ENCODE measurements at places on chromosomes 7 and 10.

GRCh38 chr10:105681051-105681450 is 1040.0 kb downstream of the SORCS3 start:
- DNase-seq: no peak

DNA sequence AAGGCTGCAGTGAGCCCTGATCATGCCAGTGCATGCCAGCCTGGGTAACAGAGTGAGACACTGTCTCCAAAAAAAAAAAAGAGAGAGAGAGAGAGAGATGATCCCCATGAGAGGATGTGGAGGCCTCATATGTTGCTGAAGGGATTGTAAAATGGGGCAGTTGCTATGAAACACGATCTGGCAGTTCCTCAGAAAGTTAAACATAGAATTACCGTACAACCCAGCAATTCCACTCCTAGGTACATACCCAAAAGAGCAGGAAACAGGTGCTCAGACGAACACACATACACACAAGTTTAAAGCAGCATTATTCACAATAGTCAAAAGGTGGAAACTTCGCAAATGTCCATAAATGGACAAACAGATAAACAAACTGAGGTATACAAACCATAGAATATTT is 27.4 kb upstream of the CYTH3 start:
- DNase-seq: no peak

GRCh38 chr10:32893434-32893833 is 64.6 kb downstream of the ITGB1 start:
- peak; percentile 56 for DNase-seq

DNA sequence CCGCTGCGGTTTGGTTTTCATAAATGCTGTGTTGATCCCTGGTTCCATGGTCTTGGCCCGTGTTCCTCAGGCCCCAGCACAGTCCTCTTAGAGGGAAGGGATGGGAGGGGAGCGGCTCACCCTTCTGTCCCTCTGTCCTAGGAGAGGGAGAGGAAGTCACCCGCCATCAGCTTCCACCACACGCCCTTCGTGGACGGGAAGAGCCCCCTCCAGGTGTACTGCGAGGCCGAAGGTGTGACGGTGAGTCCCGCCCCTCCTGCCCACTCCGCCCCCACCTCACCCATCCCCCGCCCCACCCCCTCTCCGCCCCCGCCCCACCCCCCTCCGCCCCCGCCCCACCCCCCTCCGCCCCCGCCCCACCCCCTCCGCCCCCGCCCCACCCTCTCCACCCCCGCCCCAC is 37.5 kb upstream of the DPYSL4 start:
- peak; percentile 59 for DNase-seq

Measured in iPS-NIHi11 (cell line).